Suprapubic skin (tissue), 4 donors: ENCODE measurements at places on chromosomes 5 and 9. TPM values are rescaled to one million over a fixed set of nuclear protein-coding genes. Genes with fewer than 3 reads are reported as not detected.
A peak's percentile ranks its signal among the peaks of the same experiment; 100 is the strongest.

DNA sequence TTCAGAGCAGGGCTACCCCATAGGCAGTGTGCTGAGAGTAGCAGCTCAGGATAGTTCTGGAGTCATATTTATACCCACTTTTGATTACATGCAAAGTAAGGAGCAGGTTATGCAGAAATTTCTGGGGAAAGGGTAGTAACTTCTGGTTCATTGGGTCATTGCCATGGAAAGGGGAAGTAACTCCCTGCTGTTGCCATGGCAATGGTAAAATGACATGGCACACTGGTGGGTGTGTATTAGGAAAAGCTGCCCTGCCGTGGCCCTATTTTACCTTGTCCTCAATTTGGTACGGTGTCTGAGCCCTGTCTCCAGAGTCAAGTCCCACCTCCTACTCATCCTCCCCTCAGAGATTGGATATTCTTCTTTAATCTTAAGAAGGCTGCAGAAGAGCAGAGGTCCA is 526.7 kb upstream of the TYRP1 start:
- DNase-seq, result no peak

GRCh38 chr5:112738191-112738560 is 491 bp downstream of the APC start:
- DNase-seq, result no peak

GRCh38 chr9:33133186-33133585 is 34.0 kb downstream of the B4GALT1 start:
- DNase-seq, result peak; percentile 52

DNA sequence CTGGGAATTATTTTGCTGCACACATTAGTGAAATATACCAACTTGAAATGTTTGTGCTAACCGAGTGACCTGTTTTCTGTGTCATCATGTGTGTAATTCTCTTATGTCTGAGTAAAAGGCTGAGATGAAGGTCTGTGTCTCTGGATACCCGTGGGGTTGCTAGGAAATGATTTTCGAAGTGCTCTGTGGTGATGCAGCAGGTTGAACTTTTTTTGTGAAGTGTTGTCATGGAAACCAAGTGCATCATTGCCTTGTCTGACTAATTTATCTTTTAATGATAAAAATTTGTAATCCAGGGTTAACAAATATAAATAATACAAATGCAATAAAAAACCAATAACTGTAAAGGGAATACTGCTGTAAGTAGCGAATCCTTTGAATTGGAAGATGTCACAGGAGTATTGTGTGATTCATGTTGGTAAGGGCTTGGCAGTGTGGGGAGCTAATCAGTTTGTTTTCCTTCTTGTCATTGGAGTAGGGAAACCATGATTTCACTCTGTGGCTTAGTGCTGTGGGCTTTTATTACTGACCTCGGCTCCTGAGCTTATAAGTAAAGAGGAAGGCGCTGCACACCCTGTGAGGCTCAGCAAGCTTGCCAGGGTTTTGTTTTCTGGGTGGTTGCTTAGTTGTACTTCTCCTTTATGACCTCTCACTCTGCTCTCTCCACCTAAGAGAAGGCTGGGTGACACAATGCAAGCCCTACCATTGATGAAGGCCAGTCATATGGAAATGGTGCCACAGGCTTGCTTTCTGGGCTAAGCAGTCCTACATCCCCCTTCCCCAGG is 22.3 kb downstream of the PDE8B start:
- no peak for DNase-seq

DNA sequence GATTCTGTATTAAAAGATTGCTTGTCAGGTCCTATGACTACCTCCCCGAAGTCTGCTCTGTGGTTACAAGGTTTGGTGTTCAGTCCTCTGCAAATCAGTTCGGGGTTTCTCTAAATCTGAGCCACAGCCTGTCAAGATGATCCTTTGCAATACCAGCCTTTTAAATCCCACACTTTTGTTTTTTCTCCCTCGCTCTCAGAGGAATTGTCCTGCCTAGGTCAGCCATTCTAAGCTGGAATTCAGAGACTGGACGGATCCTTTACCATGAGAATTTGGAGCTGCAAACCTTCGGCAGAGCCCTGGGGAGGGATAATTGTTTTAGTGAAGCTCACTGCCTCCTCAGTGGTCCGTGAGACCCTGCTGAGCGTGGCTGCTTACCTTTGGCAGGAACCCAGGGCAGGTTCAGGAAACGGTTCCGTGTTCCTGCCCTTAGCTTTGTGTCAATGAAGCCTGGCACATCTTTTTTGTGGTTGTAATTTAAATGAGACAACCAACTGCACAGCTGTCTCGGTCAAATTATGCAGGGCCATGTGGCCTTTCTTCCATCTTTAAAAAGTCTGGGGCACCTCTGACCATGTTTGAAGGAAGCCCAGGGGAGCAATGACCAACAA is 47.2 kb downstream of the EBF1 start:
- no peak for DNase-seq

DNA sequence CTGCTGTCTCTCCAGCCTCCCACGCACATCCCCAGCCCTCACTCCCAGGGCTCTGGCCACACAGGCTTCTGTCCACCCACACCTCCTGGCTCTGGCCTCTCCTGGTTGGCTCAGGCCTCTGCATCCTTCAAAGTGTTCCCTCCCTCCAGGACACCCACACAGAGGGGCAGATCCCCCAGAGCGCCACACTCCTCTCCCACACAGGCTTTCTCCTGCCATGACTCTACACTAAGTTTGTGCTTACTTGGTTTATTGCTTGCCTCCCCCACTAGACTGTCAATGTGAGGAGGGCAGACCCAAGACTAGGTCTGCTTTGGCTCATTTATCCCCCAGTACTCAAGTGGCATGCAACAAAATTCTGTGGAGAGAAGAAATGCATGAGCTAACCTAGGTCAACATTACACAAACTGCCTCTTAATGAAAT is 67.0 kb upstream of the SPOCK1 start:
- no peak for DNase-seq

DNA sequence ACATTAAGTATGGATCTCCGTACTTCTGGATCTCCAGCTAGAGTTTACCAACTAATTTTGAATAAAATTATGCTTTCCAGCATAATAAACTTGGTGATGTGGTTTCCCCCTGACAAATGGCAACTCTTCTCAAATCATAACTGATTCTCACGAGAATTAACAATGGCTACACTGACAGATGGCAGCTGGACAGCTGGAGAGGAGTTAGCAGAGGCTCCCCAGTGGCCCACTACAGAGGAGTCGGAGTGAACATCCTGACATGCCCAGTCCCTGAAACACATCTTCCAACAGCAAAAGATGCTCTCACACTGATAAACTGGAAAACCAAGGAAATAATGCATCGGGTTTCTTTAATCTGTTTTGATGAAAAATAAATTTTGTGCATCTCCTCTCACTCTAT is 239.6 kb downstream of the MAN2A1 start:
- DNase-seq, result no peak

GRCh38 chr5:163387589-163388343 is 49.6 kb upstream of the CCNG1 start:
- DNase-seq, result no peak

- no peak for DNase-seq
Observed at GRCh38 chr5:104080646-104081175, 518.1 kb upstream of the NUDT12 start.

- no peak for DNase-seq
Observed at GRCh38 chr5:17991775-17992174, 357.5 kb downstream of the TAF11L14 start.

GRCh38 chr5:52997424-52997823 is 8.3 kb downstream of the ITGA2 start:
- DNase-seq, result no peak

- no peak for DNase-seq
Observed at GRCh38 chr9:77765781-77766259, 117.7 kb upstream of the GNA14 start.

HAVCR1 gene
- total RNA-seq, result not detected

CD180 gene
- 0.32 TPM for total RNA-seq

PCDHGA3 gene
- 2.2 TPM for total RNA-seq

CRHBP gene
- total RNA-seq, result 0.73 TPM

PROP1 gene
- not detected for total RNA-seq

SH3GL2 gene
- not detected for total RNA-seq
